ENCODE measurements at places on chromosomes 1 and 21. TPM values are rescaled to one million over a fixed set of nuclear protein-coding genes. Genes with fewer than 3 reads are reported as not detected.

DNA sequence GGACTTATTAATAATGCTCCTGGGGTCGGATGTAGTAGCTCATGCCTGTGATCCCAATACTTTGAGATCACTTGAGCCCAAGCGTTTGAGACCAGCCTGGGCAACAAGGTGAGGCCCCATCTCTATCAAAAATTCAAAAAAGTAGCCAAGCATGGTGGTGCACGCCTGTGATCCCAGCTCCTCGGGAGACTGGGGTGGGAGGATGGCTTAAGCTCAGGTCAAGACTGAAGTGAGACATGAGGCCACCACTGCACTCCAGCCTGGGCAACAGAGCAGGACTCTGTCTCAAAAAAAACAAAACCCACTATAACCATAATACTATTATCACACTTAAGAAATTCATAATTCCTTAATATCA, 1.6 kb upstream of the DEGS1 start:
- DNase-seq = no peak

- DNase-seq = no peak
Measured at GRCh38 chr1:239288820-239289554, 97.4 kb upstream of the CHRM3 start.

The MAGOH gene
- 90.1 TPM for polyA plus RNA-seq

The NDUFS5 gene
- polyA plus RNA-seq = 210 TPM

Data from renal pelvis (tissue), 12 donors.